T-helper 1 cell (primary cell): ENCODE measurements at places on chromosomes 12 and 14.

GRCh38 chr12:84804691-84805473, 107.7 kb downstream of the SLC6A15 start:
- no peak for DNase-seq

DNA sequence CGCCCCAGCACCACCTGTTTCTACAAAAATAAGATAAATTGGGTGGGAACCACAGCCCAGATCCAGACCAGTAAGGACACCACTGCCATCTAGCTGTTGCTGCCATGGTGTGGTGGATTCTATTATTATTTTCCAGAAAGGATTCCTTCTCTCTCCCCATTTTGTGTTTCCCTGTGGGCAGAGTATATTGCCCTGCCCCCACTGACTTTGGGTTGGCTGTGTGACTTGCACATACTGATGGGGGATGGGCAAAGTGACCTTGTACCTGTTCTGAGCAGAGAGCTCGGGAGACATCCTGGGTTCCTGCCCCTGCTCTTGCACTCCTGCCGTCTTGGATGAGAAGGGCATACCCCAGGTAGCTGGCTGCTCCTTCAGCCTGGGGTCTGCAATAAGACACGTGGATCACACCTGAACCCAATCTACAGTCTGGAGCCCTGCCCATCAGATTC, 24.3 kb downstream of the MOAP1 start:
- no peak for DNase-seq

GRCh38 chr14:88879022-88879421, 54.6 kb downstream of the TTC8 start:
- no peak for DNase-seq

DNA sequence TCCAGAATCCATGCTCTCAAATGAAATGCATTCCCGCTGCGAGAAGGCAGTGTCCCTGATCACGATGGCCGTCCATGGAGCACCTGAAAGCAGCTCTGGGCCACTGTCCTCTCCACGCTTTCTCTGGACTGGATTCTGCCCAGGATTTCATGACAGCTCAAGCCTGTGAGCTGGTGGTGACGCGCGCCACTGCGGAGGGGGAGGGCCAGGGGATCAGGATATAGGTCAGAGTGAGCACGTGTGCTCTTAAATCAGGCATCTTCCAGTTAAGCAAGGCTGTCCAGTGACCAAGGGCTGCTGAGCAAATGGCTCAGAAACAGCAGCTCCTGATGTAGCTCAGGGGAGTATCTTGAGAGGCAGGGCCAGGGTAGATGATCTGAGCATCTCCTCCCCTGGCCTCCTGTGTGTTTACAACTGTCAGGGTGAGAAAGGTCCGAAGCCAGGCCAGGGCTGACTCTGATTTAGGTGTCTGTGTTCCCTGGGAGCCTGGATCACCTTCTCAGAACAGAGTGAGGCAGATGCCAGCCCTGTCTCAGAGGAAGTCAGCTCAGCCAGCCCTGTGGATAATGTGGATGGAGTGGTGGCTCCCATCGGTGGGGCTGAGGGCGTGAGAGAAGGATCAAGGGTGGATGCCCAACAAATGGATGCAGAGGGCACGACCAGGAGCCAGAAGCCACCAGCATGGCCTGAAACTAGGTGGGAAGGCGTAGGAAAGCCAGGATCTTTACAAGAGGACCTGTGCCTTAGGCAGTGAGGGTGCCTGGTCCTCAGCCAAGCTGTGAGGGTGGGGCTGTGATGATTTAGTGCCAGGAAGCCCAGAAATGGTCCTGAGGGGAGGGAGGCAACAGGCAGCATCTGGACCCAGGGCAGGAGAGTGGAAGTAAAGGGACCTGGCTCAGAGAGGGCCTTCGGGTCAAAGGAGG, 55.3 kb downstream of the ELK3 start:
- no peak for DNase-seq

- no peak for DNase-seq
These were observed 521.1 kb upstream of the MGAT4C start for GRCh38 chr12:86777325-86777724.

DNA sequence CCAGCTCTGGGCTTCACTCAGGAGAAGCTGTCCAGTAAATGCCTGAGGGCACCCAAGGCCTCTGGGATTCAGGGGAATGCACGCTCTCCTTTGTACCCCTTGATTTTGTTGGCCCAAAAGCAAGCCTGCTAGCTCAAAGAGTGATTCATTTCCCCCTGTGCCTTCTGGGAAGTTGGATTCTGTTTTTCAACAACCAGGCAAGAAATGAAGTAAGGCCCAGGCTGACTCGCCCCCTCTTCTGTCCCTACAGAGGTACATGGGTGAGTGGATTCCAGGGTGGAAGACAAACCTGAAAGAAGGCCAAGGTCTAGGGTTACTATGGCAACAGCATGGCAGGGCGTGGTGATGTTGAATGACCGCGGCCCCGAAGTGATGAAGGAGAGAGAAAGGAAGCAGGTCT, 9.3 kb upstream of the SERPINA5 start:
- no peak for DNase-seq

- DNase-seq, result no peak
These were observed 1348.0 kb downstream of the TMEM121 start for GRCh38 chr14:106874350-106874749.

- no peak for DNase-seq
These were observed 268.3 kb downstream of the C12orf50 start for GRCh38 chr12:87760943-87761342.

DNA sequence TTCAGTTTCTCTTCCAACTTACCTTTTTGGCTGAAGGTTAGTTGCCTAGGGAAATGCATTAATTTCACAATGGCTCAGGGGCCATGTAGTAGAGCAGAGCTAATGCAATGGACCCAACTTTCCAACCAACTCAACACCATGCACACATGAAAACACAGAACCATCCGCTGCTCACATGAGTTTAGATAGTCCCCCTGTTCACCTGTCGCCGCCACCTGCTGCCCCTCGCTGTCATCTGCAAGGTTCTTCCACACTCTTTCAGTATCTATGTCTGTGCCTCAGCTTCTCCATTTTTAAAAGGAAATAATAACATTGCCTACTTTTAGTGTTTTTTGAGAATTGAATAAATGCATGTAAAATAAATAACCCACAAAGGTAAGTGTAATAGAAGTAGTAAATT, 585.6 kb downstream of the ETNK1 start:
- no peak for DNase-seq
